BE2C (cell line): ENCODE measurements at places on chromosomes 2 and 18.

- no peak for DNase-seq
These were observed 61.5 kb upstream of the TMEM177 start for GRCh38 chr2:119617455-119617854.

GRCh38 chr2:23745068-23745725 lies 181.7 kb downstream of the ATAD2B start:
- no peak for DNase-seq

DNA sequence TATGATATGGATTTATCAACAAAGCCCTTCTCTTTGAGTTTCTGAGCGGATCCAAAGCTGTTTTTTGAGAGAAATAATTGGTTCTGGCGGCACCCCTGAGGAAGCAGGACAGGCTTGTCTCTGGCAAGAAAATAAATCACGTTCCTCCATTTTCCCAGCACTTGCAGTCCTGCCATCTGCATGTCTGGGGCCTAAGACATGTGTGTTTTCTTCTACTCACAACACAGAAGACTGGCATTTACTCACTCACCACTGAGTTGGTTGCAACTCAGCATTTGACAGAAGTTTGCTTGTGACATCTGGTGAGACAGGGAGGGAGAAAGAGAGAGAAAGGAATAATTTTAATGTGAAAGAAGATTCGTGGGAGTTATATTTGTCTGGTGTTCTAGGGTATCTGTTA lies 37.0 kb upstream of the YES1 start:
- DNase-seq, result no peak

DNA sequence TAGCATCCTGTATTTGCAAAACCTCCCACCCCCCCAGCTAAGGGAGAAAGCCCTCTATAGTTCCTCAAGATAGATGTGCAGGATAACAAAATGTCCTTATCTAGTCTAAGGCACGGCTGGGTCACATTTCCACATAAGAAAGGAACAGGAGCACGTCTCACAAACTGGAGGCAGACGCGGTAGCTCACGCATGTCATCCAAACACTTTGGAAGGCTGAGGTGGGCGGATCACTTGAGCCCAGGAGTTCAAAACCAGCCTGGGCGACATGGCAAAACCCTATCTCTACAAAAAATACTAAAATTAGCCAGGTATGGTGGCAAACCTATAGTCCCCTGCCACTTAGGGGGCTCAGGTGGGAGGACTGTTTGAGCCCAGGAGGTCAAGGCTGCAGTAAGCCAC lies 9.3 kb downstream of the SF3B1 start:
- DNase-seq, result no peak

DNA sequence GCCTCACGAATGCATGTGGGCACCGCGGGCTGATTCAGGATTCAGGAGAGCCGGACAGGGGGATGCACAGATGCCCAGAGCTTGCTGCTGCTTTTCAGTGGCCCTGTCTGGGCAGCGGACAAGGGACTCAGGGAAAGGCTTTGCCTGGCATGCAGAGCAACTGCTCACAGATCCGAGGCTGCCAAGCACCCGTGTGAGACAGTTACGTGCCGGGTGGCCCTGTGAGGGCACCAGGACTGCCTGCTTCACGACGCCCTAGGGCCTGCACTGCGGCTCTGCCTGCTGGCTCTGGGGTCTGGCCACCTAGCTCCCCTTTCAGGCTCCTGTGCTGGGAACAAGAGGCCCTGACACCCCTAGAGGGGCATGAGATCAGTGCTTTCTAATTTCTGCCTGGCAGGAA lies 221.4 kb upstream of the PXDN start:
- DNase-seq, result no peak

DNA sequence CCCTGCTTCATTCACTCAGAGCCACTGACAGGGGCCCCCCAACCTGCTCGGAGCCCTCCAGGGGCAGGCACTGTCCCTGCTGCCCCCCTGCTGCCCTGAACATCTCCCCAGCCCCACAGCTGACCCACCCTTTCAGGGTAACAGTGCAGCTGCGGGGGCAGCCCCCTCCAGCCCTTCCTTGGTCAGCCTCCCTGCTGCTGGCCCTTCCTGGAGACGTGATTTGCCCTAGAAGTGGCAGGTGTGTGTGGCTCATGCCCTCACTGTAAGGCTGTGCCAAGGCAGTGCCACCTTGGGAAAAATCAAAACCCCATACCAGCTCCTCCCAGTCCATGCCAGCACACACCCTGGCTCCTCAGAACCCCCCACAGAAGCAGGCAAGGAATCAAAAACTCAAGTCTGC lies 184.2 kb upstream of the HDAC4 start:
- no peak for DNase-seq

DNA sequence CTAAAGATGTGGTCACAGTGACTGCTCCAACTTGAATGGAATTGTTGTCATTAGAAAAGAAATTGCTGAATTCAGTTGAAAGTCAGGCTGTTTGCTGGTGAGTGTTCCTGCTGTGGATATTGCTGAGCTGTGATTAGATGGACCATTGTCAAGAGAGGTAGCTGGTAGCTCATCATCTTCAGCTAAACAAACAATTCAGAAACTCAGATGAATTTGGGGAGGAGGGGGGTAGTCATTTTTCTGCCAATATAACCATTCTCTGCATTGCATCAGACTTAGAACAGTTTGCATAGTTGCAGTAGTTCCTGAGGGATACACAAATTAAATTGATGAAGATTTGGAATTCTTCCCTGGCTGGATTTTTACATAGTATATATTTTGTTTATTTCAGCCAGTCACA lies 108.3 kb downstream of the MTCL1 start:
- DNase-seq, result no peak

DNA sequence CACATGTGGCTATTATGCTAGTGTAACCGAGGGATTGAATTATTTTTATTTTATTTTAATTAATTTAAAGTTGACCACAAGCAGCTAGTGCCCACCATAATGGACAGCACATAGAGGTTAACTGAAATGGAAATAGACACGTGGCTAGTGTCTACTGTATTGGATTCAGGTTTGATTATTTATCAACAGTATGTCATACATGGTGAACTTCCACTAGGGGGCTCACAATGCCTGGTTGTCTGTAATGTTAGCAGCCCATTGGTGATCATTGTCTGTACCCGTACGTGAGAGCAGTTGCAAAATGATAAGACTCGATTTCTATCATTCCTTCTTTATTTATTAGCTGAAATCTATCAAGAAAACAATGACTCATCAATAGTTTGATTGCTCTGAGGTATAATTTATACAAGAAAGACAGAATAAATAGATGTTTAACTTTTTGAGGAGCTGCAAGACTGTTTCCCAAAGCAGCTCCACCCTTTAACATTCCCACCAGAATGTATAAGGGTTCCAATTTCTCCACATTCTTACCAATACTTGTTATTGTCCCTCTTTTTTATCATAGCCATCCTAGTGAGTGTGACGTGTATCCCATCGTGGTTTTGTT lies 76.5 kb downstream of the CYBRD1 start:
- DNase-seq, result peak; percentile 30

DNA sequence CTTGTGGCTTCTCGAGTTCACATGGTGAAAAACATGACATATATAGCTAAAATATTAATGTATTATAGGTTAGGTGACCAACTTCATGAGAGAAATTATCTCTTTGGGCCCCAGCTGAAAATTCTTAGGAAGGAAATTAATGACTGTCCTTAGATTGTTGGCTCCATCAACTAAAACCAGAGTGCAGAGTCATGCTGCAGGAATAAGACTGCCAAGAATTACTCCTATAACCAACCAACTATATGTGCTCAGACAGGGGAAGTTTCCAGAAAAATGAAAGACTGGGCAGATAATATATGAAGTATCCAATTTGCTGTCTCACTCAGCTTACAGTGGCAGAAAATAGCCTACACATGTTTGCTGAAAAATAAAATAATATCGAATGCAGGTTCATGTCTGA lies 71.0 kb upstream of the TMEFF2 start:
- no peak for DNase-seq

- no peak for DNase-seq
These were observed 4.4 kb upstream of the ST8SIA5 start for GRCh38 chr18:46761059-46761769.

GRCh38 chr18:50803592-50803991 lies 16.2 kb downstream of the MRO start:
- no peak for DNase-seq

DNA sequence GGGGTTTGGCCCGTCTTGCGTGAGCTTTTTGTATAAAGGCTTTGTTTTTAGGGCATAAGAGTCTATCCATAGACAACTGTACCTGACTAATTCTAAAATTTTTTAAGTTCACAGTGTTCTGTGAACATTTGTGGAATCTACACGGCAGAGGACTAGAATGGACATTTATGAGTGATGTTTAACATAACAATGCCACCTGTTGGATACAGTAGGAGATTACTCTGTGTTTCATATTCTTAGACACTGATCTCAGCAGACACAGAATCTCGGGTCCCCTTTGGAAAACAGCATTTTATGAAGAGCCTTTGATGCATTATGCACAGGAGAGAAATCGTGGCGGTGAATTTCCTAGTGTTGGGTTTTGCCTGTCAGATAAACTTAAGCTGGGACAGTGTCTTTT lies 752.2 kb downstream of the DPP10 start:
- no peak for DNase-seq

DNA sequence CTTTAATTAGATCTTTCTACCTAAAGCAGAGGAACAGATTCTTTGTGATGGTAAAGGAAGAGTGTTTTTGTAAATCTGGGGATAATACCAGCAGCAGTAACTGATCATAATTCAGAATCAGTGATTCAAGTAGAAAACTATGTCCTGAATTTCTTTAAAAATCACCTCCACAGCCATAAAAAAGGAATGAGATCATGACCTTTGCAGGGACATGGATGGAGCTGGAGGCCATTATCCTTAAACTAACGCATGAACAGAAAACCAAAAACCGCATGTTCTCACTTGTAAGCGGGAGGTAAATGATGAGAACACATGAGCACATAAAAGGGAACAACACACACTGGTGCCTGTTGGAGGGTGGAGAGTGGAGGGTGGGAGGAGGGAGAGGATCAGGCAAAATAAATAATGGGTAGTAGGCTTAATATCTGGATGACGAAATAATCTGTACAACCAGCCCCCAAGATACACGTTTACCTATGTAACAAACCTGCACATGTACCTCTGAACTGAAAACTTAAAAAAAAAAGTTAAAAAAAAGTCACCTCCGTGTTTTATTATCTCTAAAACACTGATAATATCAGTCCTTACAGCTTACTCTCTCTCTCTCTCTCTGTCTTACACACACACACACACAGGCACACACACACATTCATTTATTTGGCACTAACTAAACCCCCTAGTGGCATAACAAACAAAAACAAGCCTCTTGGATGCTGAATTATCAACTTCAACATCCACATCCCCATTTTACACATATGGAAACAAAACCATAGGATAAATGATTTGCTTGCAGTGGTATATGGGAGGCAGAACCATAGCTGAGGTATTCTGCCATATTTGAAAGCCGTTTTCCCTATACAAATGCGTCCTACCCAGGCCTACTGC lies 1.4 kb downstream of the TM4SF20 start:
- DNase-seq, result no peak
